ENCODE measurements at places on chromosomes 4 and X.
A peak's percentile ranks its signal among the peaks of the same experiment; 100 is the strongest.

DNA sequence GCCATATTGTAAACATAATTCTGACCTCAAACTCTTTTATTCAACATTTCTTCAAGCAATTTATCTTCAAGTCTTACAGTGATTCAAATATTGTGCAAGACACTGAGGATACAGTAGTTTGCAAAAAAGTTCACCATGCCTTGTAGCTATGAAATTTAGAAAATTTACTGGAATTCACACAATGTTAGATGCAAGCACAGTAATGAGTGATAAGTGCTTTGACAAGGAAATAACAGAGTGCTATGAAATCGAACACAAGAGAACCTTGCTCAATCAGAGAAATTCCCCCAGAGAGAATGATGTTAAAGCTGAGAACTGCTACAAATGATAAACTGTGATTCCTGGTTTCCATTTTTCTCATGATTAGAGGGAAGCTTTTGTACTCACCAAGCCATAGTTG is 952.9 kb downstream of the FAT4 start:
- DNase-seq: no peak

DNA sequence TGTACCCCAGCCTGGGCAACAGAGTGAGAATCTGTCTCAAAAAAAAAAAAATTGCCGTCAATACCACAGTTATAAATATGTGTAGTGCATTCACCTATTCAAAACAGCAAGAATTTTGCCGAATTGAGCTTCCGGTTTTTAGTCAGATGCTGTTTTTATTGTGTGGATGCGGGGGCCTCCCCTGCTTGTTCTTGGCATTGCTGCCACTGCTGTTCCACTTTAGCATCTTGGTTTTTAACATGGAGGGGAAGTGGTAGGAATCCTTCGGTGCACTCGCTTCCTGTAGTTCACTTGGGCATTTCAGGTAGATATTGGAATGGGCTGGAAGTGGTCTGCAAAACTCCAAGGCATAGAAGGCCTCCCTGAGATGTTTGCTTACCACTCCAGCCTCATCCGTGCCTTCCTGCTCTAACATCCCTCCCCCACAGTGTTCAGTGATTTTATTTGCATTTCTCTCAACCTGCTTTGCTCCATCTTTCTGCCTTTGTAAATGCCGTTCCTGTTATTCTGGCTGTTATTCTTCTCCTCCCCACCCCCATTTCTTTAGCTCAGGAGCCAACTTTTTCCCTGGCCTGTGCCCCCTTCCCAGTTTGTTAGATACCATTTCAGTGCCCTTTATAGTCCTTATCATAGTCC is 25.5 kb downstream of the MOB1B start:
- peak; percentile 28 for DNase-seq

- no peak for DNase-seq
These were observed 30.3 kb downstream of the CCNG2 start for GRCh38 chr4:77187322-77187721.

GRCh38 chrX:30141966-30142365 is 73.4 kb upstream of the MAGEB2 start:
- DNase-seq: no peak

DNA sequence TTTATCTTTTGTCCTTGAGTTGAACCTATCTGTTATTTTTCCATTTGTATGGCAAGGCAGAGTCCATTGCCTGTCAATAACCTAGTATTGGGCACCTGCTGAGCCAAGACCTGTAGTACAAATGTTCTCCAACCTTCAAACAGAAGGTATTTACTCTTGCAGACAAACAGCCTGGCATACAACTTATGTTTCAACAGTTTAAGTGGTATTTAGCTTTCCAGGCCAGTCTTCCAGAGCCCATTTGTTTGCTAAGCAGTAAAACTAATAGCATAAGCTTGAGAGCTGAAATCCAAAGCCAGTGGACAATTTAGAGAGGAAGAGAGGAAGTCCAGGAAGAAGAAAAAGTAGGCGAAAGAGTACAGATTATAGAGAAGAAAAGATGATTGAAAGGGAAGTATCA is 979.3 kb downstream of the GLUD2 start:
- DNase-seq: no peak

GRCh38 chr4:175776217-175776616 is 35.8 kb downstream of the GPM6A start:
- no peak for DNase-seq

DNA sequence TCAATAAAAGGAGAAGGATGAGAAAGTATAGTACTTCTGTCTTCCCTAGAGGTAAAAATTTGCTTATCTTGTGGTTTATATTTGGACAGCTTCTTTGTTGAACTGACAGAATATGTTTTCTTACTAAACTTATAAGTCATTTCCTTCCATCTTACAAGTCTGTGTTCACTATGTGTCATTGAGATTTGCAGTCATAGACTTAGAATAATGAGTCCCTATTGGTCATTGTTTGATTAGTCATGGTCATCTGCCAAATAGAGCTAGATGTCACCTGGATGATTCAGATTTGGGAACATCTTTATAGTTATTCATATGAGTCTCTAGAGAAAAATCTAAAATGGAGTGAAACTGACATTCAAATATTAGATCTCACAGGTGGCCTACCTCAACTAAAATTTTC is 51.5 kb downstream of the SPATA18 start:
- DNase-seq: no peak

- DNase-seq: no peak
These were observed 1.9 kb upstream of the NEUROG2 start for GRCh38 chr4:112517911-112518310.

- DNase-seq: peak; percentile 61
These were observed 72.1 kb downstream of the PRSS12 start for GRCh38 chr4:118280501-118281218.

DNA sequence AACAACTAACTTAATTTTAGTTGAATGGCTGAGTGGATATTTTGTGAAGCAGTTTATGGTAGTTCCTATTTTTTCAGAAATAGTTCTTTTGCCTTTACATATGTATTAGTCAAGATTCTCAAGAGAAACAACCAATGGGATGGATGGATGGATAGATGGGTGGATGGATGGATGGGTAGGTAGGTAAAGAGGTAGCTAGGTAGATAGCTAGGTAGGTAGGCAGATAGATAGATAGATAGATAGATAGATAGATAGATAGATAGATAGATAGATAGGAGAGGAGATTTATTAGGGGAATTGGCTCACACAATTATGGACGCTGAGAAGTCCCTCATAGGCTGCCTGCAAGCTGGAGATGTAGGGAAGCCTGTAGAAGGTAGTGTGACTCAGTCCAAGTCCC is 74.0 kb upstream of the NUDT6 start:
- DNase-seq: no peak

DNA sequence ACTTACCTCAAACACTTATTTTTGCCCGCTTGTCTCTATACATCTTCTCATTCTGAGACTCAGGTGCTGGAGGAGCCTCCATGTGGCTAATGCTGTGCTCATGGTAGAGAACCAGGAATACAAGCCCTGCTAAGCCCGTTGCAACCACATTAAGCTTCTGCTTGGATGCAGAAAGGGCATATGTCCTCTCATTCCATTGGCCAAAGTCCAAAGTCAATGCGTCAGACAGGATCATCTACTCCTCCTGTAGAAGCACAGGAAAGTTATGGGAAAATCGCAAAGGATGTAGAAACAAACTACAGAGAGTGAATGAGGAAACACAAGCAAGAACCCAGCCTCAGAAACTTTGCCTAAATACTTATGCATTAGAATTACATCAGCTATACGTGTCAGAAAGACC is 124.5 kb upstream of the AGA start:
- no peak for DNase-seq

DNA sequence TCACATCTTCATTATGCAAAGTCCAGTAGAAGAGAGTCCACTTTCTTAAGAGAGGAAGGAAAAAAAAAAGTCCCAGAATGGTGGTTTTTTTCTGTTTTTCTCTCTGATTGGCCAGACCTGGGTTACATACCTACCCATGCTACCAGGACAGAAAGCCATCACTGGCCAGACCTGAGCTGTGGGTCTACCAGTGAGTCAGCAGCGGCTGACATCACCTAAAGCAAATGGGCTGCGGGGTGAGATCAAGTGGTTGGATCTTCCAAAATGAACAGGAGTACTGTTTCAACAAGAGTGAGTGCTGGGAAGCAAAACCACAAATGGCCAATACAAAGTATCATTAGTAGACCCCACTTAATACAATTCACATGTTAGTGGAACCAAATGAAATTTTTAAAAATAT is 1.6 kb upstream of the NDST3 start:
- DNase-seq: no peak
